ENCODE measurements at places on chromosomes 7 and 10.

DNA sequence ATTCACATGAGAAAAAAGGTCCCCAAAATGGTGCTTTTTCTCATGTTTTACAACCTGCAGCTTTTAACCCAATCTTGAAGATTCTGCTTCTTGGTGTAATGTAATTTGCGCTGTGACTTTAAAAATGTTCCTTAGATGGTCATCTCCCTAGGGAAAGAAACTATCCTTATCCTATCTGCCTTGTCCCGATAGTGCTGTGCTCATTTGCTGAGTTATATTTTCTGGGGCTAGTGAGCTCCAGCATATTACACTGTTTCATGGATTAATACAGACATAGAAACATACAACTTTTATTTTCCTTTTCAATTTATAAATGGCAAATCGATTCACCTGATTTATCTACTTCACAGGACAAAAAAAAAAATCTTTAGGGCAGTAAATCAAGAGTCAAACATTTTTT, 2.8 kb downstream of the WAPL start:
- no peak for DNase-seq

- no peak for DNase-seq
Observed at GRCh38 chr7:66013938-66014337, 31.9 kb upstream of the GUSB start.

DNA sequence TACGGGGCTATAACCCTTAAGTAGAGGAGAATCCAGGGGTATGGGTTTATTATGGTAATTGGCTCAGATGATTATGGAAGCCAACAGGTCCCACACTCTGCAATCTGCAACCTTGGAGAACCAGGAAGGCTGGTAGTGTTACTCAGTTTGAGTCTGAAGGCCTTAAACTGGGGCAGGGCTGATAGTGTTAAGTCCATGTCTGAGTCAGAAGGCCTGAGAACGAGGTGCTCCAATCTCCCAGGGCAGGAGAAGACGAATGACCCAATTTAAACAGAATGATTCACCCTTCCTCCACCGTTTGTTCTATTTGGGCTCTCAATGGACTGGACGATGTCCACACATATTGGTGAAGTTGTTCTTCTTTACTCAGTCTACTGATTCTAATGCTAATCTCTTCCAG, 244.5 kb upstream of the PTER start:
- no peak for DNase-seq

- no peak for DNase-seq
Observed at GRCh38 chr10:66717231-66717981, 208.4 kb upstream of the LRRTM3 start.

DNA sequence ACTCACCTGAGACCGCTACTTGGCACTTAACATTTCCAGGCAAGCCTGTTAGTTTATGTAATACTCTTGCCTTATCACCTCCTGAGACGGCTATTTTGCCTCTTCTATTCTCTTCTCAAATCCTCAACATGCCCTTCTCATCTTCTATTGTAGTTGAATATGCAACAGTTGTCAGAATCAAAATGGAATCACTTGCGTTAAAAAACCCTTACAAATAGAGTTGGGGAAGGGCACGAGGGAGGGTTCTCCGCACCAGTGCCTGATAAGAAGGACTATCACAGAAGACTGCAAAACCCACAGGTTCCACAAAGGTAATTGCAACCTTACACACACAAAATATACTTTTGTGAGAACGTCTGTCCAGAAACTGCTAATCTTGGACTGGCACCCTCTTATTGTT, 57.4 kb downstream of the ZNF783 start:
- no peak for DNase-seq

Measured in activated CD4-positive, CD25-positive, alpha-beta regulatory T cell (primary cell).